CD4-positive, alpha-beta T cell treated with Interleukin-10 for 1 hour (primary cell): ENCODE measurements at places on chromosomes 5 and 9.

DNA sequence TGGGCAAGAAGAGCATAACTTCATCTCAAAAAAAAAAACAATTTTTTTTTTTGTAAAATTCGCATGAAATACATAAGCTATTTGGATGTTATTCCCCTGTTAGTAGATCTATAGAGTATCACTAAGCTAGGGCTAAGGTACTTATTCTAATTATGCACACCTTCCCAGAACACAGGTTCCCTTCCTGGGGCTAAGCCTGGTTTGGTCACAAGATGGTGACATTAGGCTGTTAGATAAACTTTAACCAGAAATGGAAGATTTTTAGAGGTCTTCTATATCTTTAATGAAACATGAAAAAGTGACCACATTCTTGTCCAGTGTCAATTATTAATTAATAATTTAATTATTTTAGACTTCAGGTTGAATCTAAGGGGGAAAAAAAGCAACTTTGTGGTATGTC lies 433.5 kb downstream of the CDH18 start:
- no peak for DNase-seq

DNA sequence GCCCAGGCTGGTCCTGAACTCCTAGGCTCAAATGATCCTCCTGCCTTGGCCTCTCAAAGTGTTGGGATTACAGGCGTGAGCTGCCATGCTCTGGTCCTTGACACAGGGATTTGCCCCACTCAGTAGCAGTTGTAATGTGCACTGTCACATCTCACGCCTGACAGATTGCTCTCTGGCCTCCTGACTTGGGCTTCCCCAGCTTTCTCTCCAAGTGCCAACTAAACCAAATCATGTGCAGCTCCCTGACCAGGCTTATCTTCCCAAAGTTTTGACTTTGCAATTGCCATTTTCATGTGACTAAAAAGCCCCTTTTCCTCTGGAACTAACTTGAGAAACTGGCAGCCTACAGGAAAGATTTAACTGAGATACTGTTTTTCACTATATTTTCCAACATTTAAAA lies 10.7 kb downstream of the RPL26L1 start:
- no peak for DNase-seq

DNA sequence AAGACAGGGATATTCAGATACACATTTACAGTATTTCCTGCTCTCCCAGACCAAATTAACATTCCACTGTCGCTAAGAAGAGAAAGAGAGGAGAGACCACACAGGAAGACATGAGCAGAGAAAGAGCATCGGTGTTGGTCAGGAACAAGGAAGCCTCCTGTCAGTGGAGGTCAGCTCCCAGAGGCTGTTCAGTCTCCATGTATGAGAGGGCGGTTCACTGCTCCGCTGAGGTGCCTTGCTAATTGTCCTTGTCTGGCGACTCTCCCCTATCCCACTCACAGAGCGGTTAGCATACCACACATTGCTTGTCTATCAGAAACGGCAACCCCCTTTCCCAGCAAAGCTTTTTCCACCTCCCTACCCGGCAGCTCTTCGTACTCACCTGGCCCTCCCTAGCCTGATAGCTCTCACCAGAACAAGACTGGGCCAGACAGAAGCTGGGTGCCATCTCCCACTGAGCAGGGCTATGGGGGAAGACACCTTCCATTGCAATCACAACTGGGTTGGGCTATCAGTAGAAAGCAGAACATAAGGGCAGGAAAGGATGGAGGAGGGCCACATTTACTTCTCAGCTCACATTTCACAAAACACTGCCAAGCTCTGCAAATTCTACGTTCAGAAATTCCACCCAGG lies 58.6 kb upstream of the LMNB1 start:
- no peak for DNase-seq

DNA sequence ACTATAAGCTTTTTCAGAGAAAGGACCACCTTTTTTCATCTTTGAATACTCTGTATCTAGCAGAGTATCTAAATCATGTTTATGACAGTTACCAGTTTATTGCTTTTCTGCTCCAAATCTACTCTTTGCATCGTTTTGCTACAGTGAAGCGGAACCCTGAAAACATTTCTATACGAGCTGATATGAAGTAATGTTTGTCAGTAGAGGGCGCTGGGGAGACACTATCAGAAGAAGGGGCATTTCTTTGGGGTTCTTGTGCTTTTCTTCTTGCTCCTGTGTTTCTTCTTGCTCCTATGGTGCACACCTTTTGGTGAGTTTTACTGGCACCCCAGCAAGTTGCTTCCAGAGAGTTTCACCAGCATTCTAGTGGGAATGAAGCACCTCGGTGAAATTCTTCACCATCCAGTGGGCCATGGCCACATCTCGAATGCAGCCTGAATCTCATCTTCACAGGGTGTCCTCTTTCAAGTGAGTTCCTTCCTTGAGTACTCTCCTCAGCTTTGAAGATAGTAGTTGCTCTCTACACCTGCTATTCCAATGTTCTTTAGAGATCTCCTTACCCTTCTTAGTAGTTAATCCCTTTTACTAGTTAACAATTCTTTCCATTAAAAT lies 98.4 kb downstream of the FGF1 start:
- DNase-seq: peak; percentile 21

GRCh38 chr9:115157245-115157674 lies 39.3 kb upstream of the TNC start:
- DNase-seq: no peak

- DNase-seq: no peak
Observed at GRCh38 chr9:120688758-120689157, 25.5 kb downstream of the MEGF9 start.
